ENCODE measurements at places on chromosomes 2 and 18. TPM values are rescaled to one million over a fixed set of nuclear protein-coding genes. Genes with fewer than 3 reads are reported as not detected.

Gene SPEG
- total RNA-seq: 453 TPM

Gene PPP1R1C
- 0.81 TPM for total RNA-seq

Gene RAPGEF4
- 22.8 TPM for total RNA-seq

Gene CPSF3
- total RNA-seq: 16.2 TPM

Gene MC5R
- not detected for total RNA-seq

Gene CLEC4F
- total RNA-seq: not detected

Gene FAM228A
- 3.9 TPM for total RNA-seq

DNA sequence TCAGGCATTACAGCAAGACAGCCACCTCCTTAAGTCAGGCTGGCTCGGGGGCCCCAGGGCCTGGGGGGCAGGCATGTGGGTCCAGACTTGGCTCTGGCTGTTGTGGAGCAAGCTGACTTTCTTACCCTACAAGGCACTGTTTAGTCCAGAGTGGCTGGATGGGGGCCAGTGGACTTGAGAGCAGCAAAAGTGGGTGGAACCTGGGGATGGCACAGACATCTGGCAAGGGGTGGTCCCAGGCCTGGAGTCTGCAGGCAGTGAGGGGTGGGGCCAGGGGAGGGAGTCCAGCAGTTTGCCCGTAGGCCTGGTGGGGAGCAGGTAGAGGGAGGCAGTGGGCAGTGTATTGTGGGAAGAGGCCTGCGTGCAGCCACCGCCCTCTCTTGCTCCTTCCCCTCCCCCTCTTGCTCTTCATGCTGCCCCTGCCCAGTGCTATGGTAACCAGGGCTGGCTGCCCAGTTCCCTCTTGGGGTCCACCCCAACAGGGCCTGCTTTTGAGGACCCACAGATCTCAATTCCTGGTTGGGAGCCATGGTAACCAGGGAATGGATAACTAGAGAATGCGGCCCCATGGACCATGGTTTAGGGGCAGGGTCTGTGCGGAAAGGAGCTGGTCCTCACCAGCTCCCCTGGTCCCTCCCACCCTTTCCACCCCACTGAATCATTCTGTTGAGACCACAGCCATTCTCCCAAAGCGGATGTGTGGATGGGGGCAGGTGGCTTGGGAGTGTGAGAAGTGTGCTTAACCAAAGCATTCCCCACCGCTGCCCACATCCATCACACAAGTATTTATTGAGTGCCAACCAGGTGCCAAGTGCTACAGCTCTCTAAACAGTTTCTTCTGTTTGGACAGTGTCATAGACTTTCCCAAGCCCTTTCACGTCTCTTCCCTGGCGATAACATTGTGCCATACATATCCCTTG, 19.3 kb downstream of the SPEG start:
- DNase-seq: peak; percentile 97

DNA sequence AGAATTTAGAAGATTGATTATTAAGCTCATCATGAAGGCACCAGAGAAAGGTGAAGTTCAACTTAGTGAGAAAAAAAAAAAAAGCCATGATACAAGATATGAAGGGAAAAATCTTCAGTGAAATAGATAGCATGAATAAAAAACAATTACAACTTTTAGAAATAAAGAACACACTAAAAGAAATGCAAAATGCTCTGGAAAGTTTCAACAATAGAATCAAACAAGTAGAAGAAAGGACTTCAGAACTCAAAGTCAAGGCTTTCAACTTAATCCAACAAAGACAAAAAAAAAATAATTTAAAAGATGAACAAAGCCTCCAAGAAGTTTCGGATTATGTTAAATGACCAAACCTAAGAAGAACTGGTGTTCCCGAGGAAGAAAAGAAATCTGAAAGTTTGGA, 105.5 kb downstream of the GRB14 start:
- no peak for DNase-seq

- DNase-seq: no peak
These were observed 35.9 kb downstream of the FAM228A start for GRCh38 chr2:24210723-24211122.

GRCh38 chr18:75275226-75275625, 64.6 kb downstream of the TSHZ1 start:
- no peak for DNase-seq

DNA sequence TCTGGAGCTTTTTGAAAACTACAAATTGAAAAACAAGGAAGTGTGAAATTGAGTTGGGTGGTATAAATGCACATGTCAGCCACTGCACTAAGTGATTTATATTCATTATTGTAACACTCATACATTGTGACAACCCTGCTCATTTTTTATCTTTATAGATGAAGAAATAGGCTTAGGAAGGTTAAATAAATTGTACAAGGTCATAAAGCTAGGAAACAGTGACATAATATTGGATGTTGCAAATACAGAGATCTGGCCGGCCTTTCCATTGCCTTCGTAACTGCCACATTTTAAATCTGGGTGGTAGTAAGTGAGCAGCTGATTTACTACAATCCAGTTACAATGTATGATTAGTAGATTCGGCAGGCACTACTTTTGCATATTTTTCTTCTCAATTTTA, 76.6 kb upstream of the LPIN2 start:
- no peak for DNase-seq

- no peak for DNase-seq
These were observed 234.9 kb upstream of the RASGRP3 start for GRCh38 chr2:33241581-33241980.

DNA sequence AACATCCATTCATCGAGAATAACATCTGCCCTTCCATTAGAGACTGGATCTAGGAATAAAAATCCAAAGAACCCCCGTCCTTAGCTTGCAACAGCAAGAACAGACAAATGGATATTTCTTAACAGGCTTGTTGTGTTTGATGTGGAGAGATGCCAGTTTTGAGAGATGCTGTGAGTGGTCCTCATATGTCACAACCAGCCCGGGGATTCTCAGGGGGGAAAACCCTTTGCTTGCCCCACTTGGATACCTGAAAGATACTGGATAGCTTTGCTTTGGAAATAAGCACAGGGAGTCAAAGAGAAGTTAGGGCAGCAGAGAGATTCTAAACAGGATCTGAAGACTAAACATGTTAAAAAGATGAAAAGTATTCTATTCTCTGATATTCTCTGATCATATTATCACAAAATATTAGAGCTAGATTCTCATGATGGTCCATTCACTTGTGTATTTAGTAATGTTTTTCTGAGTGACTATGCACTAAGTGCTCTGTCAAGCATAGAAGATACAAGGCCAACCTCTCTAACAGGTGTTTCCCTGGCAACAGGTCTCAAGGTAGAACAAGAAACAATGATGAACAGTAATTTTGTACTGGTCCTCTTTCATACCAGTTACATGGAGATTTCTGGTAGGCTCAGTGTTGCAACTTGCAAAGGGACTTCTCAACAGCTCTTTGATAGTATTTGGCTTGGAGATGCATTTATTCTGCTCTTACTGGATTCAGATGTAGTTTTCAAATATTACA, 348.2 kb downstream of the MYCN start:
- no peak for DNase-seq

DNA sequence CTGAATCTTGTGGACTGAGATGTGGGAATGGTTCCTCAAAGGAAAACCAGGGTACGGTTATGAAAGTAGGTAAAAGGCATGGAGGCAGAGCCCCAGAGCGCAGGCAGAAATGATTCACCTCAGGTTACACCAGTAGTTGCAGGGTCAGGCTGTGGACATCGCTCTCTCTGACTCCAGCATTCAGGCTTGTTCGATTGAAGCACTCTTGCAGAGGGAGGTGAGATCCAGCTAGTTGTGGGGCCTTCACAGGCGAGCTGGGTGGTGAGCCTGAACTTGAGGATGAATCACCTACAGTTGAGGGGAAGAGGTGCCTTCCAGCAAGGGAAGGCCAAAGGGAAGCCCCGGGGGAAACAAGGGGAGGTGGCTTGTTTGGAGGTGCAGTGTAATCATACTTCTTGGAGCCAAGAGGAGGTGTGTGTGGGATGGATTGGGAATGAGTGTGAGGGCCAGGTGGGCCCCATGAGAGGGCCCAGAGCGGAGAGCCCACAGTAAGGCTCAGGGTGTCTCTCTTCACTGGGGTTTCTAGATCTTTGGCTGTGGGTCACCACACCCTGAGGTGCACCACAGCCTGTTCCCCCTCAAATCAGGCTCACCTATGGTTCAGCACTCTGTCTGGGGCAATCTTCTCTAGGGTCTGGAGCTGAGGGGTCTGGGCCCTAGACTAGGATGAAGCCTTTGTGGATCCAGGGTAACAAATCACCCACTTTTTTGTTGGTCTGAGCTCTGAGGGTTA, 48.5 kb upstream of the MCFD2 start:
- no peak for DNase-seq
